M059J (cell line): ENCODE measurements at places on chromosomes 3 and 15.
A peak's percentile ranks its signal among the peaks of the same experiment; 100 is the strongest.

DNA sequence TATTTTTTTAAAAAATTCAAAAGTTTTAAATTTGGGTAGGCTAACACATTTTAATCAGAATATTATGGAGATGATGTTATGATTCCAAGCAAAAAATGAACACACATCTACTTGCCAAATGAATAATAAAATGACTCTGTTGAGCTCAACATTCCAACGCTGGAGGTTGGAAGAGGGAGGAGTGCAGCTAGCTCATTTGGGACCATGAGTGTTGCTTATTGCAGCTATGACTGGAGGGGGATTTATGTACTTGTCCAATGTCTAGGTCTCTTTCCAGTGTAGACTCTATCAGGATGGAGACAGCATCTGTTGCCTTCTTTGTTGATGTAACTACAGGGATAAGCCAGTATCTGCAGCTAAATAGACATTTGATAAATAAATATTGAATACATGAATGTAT lies 310.6 kb downstream of the CACNA2D3 start:
- DNase-seq: no peak

DNA sequence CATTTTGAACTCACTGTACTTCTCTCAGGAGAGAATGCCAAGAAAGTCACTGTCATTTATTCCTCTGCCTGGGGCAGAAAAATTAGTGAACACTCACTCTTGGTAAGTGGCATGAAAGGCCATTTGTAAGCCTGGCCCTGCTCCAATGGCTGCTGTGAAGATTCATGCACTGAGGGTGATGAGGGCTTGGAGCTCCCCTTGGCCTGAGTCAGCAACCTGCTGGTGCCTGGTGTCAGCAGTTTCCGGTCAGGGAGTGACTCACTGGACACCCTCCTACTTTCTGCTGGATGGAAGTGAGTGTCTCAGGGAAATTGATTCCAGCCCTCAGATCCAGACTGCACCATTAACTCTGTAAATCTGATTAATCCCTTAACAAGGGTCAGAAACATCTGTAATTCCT lies 37.6 kb downstream of the TRA2B start:
- DNase-seq: peak; percentile 100

- DNase-seq: no peak
Observed at GRCh38 chr3:123781138-123781537, 103.0 kb downstream of the MYLK start.

- no peak for DNase-seq
Observed at GRCh38 chr3:184143327-184143726, 8.2 kb downstream of the EIF2B5 start.

DNA sequence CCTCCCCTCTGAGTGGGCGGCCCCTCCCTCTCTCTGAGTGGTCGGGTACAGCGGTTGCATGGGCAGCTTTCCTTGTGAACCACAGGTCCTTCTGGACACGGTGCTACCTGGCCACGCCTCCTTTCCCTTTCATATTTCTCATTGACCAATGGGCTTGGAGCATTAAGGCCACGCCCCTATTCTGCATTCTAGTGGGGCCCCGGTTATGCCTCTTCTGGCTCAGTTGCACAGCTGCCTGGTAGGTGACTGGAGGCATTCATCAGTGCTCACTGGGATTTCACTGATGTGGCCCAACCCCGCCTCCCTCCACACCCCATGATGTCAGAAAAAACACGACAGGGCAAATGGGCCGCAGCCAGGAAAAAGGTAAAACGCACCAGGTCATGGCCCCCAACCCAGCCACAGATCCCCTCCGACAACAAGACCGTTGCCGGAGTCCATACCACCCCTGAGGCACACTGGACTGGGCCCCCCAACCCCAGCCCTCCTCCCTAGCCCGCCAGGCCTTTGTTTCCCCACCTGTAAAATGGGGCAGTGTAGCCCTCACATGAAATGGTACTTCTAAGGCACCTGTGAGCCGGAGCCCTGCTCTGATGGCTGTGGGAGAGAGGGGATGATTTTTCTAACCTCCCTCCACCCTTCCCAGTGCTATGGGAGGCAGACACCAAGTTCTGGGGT lies 26.3 kb downstream of the NGRN start:
- DNase-seq: peak; percentile 44

- DNase-seq: peak; percentile 81
Observed at GRCh38 chr3:158659454-158660237, 12.8 kb downstream of the LXN start.
